ENCODE measurements at places on chromosomes 2 and 18.

DNA sequence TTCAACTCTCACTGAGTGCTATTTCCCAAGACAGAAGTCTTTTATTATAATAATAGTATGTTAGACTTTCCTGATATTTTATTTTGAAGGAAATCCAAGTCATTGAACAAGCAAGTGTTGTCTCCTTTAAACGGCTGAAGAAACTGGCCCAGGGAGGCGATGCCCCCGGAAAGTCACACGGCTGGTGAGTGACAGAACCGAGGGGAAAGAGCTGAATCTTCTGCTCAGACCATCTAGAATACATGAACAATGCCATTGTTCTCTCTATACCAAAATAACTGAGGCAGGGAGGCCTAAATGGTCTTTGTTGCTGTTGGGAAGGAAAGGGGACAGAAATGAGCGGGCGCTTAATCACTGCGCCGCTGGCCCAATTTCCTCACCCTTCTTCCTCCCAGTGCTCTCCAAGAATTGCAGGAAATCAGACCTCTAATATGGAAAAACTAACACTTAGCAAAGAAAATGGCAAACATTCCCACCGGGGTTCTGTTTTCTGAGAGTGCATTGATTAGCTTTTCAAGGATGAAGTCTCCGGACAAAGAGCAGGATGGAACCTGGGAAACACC lies 101.5 kb downstream of the KLF7 start:
- no peak for DNase-seq

DNA sequence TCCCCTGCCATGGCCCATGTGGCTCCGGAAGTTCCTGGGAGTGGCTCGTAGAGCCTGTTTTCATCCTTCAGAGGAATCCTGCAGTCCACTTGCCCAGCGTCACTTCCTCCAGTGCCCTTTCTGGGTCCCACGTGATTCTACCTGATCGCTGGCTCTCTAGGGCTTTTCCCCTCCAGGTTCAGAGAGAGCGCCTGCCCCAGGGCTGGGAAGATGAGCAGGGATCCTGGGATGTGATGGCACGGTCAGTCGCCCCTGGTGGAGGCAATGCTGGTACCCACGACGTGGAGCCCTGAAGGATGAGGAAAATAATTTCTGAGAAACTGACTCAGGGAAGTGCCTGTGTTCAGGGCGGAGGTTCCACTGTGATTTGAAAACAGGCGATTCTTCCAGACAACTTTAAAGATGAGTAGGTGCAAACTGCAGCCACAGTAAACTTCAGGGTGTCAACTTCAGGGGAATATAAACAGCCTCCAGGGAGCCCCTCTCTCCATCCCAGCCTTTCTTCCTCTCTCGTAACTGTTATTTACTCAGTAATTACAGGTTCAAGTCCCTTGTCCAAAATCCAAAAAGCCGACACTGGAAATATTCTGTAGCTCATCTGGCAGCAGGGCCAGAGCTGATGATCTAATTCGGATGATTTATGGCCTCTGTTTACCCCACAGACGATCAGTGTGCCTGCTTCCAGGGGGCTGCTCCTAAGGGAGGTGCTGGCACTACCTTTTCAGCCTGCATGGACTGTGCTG lies 105.9 kb downstream of the AGAP1 start:
- DNase-seq: no peak

DNA sequence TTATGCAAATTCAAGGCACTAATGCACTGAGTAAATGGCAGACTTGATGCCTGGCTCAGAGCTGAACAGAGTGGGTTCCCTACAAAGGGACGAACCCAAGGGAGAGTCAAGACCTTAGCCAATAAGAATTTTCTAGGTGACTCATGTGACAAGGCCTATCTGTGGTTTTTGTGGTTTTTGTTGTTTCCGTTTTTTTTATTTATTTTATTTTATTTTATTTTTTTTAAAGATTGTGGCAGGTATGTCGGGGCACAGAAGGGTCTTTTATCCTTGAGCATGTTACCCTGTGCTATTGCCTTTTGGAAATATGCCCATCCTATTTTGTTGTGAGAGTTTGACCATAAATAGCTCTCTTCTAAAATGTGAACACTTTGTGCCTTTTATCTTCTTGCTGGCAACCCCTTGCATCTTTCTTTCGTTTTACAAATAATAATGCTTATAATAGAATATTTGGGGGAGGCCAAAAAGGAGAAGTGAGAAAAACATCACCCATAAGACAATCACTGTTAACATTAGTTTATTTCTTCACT lies 113.4 kb upstream of the AQP4 start:
- no peak for DNase-seq

DNA sequence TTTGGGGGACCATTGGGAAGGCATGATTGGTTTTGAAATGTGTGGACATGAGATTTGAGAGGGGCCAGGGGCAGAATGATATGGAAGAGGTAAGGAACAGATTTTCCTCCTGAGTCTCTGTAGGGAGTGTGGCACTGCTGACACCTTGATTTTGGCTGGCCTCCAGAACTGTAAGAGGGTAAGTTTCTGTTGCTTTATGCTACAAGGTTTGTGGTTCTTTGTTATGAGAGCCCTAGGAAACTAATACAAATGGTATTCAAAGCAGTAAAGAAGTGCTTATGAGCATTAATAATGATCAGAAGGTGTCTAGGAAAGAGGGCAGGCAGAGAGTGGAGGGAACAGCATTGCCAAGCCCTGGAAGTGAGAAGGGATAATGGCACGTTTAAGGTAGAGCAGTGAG lies 574.3 kb upstream of the NXPH2 start:
- DNase-seq: no peak

DNA sequence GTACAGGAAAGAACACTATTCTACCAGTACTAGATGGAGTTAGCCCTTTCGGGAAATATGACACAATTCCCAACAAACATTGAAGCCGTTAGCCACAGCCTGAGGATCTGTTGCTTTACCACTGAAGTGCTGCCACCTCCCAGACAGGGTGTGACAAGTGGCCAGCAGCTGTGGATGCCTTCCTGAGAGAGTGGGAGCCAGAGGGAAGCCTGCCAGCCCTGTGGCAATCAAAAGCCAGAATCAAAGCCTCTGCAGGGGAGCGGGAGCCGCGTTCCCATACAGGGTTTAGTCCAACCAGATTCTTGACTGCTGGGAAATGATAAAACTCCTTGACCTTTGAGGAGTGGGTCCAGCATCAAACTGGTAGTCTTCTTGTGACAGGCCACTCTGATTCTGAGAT lies 38.0 kb downstream of the SLC4A1AP start:
- peak; percentile 83 for DNase-seq

DNA sequence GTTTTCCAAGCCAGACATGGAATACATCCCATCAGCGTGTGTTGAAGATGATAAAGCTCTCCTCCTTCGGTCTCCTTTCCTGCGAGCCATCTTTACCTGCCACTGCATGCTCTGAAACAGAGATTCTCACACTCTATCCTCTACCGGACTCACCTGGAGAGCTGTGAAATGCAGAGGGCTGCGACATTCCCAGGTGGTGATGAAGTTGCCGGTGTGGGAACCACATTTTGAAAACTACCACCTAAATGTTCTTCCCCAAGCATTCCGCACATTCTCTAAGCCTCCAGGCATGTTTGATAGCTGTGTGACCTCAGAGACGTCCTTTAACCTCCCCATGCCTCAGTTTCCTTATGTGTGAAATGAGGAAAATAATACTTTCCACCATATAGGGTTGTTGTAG lies 226.2 kb upstream of the RAB6C start:
- DNase-seq: no peak

- DNase-seq: no peak
Measured at GRCh38 chr2:105734762-105735538, 9.8 kb upstream of the NCK2 start.

GRCh38 chr2:59734743-59735142 lies 818.7 kb downstream of the BCL11A start:
- peak; percentile 65 for DNase-seq

GRCh38 chr2:72985891-72986683 lies 68.8 kb downstream of the EMX1 start:
- DNase-seq: no peak

DNA sequence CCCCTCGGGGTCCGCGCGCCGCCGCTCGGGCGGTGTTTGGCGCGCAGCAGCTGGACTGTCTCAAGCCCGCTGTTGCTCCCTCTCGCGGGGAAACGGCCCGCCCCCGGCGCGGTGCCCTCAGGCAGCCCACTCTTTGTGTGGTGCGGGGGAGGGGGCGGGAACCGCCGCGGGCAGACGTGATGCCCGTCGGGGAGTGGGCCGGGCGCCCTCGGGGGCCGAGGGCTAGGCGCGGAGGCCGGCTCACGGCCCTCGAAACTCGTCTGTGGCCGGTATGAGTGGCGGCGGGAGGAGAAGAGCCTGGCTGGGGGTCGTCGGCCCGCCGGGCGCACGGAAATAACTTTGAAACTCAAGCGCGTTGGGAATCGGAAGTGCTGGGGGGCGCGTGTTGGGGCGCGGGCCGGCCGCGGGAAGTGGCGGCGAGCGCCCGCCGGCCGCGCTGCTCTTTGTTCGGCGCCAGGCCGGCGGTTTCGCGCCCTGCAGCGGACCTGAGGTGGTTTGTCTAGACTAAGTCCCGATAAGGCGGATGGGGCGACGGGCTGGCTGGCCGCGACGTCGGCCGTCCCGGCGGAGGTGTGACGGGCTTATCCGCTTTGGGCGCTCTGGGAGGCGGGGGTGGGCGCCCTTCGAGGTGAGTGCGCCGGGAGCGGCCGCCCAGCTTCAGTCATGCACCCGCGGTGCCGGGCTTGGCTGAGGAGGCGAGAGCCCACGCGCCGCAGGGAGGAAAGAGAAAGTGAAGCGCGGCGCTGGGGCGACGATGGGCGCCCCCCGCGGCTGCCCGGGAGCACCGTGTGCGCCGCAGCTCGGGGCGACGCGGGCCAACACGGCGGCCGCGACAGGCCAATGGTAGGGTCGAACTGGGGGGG lies 679 bp downstream of the PTMA start:
- DNase-seq: no peak

All from NCI-H2029 (cell line).